Gastroesophageal sphincter (tissue), 4 donors: ENCODE measurements at places on chromosomes 4 and X.

DNA sequence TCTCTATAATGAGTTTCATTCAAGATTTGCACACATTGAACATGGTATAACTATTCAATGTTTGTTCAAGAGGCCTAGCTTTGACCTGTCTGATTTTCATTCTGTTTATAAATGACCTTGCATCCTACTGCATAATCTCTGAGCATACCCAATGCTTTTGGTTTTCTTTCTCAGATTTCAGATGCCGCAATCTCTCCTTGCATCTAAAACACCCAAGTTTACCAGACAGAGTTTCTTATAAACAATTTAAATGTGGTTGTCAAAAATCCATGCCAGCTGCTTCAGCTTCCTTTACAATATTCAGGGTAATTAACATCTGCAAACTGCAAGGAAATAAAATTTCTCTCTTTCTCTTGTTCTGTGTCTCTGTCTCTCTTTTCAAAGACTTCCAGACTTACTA is 123.0 kb upstream of the PCDH18 start:
- ATAC-seq = no peak

DNA sequence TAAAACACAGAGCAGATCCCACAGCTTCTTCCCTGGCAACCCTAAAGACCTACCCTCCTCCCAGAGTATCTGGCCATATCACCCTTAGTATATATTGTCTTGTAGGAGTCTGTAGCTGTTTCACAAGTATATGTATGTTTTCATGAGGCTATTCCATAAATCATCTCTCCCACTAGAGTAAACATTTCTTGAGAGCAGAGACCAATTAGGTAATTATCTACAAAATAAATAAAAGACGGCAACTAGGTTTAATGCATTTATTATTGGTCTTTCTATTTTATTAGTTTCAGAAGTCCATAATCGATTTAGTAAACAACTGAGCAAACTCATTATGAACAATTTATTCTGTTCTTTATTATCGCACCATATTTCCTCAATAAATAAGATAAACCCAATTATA is 7.0 kb downstream of the ACOT9 start:
- ATAC-seq = no peak

DNA sequence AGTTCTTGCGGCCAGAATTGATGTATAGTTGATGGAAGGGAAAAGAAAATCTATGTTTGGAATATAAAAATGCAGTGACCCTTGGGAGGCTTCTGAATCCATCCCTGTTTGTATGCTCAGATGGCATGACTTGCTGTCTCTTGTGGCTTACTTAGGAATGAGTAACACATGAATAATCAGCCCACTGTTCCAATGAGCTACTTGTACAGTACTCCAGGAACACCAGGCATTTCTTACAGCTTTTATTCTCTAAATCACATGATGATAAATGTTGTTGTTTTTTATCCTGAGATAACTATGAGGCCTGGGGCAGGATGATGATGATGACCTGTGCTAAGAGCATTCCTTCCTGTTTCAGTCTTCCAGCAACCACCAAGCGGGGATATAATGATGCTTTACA is 18.9 kb downstream of the TMPRSS11E start:
- no peak for ATAC-seq

DNA sequence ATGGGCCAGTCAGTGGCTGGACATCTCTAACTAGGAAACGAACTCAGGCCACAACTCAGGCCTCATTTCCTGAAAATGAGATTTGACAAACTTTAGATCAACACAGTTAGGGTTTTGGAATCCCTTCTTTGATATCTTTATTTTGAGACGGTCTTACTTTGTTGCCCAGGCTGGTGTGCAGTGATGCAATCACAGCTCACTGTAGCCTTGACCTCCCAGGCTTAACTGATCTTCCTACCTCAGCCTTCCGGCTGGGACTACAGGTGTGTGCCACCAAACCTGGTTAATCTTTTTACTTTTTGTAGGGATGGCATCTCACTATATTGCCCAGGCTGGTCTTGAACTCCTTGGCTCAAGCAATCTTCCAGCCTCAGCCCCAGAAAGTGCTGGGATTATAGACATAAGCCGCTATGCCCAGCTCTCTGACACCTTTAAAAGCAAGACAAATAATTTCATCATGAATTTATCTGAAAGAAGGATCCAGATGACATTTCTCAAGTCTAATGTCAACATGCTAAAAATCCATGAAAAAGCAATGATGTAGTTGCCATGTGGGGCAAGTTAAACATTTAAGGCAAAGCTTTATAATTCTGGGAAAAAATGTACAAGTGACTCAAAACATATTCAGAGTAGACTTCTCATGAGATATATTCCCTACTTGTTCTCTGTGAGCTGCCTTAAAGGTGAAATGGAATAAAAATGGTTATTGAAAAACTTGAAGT is 89.1 kb upstream of the CBR4 start:
- no peak for ATAC-seq

GRCh38 chr4:52106191-52106590 is 55.1 kb downstream of the SPATA18 start:
- ATAC-seq = no peak
